Head of caudate nucleus (tissue), 42 donors: ENCODE measurements at places on chromosomes 5 and 9.

GRCh38 chr9:113957821-113958341 is 81.8 kb downstream of the ZNF618 start:
- no peak for DNase-seq

- DNase-seq, result no peak
Observed at GRCh38 chr5:61362796-61363368, 30.8 kb downstream of the ZSWIM6 start.

- DNase-seq, result no peak
Observed at GRCh38 chr9:85163825-85164224, 494.3 kb downstream of the NTRK2 start.

DNA sequence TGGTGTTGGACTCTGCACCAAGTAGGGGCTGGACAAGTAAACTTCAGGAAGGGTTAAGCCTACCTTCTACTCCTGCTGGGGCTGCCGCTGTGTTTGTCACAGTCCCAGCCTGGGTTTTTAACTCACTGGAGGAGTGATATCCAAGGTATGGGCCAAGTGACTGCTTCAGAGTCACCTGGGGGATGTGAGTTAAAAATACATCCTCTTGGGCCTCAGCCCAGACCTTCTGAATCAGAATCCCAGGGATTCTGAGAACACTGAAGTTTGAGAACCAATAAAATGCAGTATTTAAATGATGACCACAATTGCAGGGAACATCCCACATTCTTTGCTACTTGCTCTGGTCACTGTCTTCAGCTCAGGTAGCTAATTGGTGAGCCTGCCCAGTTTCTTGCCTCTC is 95.1 kb upstream of the DNAH5 start:
- DNase-seq, result no peak

DNA sequence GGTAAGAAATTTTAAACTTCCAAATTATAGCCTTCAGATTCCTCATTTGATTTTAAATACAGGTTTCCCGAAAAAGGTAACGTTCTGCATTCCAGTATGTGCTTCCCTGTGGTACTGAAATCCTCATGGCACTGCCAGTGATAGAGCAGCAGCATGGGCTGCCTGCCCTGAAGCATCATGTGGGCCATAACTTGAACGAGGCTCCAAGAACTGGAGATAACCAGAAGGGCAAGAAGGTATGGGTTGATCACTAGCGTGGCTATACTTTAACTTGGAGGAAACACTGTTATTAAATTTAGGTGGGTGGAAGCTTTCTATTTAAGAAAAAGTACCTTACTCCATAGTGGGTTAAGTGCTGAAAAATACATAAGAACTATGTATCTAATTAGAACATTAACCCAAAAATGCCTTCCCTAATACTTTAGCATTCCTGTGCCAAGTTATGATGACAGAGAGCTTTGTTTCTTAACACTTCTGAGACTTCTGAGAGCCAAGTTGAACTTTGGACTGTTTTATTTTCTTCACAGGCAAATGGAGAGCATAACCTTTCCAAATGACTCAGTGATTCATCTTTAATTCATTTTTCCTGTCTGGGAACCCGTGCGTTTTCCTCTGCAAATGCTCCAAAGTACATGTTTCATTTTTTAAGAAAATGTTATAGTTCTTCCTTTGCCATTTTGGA is 191.5 kb upstream of the GNA14 start:
- no peak for DNase-seq
